Urinary bladder (tissue), 4 donors: ENCODE measurements at places on chromosomes 11 and 22. TPM values are rescaled to one million over a fixed set of nuclear protein-coding genes. Genes with fewer than 3 reads are reported as not detected.

The MEN1 gene
- 17.4 TPM for polyA plus RNA-seq

DNA sequence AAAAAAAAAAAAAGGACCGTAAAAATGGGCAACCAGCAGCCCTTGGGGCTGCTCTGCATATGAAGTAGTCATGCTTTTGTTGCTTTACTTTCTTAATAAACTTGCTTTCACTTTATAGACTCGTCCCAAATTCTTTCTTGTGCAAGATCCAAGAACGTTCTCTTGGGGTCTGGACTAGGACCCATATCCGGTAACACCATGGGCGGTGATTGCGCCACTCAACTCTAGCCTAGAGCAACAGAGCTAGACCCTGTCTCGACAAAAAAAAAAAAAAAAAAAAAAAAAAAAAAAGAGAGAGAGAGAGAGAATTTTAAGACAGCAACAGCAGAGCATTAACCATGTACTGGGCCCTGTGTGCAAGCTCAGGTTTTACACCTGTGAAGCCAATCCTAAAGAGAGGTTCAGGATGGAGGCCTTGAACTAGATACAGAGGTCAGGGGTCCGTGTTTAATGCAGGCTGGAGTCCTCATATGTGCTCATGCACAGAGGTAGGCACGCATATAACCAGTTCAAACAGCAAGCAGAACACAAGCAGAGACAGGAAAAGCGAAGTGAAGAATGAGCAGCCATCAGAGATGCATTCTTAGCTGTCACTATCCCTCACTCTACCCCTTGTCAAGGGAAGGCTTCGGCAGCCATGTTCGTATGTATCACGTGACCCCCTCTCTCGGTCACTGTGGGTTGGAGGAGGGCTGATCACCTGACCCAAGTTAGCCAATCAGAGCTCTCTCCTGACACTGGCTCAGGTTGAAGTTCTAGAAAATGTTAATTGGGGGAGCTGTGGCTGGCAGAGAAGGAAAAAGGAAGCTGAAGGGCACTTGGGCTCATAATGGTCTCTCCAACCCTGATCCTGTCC lies 16.7 kb upstream of the SYT12 start:
- DNase-seq, result no peak

DNA sequence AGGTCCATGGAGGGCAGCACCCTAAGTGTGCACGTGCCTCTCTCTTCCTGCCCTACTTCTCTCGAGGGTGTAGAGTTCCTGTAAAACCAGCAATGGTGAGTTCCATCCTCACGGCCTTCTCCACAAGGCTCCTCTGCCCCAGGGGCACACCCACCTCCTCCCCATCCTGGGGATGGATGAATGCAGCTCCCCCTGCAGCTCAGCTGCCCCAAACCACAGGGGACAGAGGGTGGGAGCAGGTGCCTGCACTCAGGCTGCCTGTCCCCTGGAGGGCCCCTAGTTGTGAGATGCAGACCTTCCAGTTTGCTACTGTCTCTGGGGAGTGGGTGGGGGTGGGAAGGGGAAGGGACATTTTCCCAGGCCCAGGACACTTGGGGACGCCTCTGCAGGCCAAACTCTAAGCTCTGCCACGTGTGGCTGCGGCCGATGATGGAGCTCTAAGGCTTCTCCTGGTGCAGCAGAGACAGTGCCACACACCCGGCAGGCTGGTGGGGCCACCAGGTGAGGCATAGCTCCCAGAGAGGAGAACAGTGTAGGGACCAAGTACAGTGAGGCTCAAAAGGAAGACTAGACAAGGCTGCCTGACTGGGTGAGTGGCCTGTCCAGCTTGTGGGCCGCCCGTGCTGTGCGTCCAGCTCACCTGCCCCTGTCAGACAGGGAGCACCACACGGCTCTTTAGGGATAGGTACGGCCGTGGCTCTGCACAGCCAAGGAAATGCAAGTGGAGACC lies 540.9 kb downstream of the TBC1D22A start:
- DNase-seq, result no peak

DNA sequence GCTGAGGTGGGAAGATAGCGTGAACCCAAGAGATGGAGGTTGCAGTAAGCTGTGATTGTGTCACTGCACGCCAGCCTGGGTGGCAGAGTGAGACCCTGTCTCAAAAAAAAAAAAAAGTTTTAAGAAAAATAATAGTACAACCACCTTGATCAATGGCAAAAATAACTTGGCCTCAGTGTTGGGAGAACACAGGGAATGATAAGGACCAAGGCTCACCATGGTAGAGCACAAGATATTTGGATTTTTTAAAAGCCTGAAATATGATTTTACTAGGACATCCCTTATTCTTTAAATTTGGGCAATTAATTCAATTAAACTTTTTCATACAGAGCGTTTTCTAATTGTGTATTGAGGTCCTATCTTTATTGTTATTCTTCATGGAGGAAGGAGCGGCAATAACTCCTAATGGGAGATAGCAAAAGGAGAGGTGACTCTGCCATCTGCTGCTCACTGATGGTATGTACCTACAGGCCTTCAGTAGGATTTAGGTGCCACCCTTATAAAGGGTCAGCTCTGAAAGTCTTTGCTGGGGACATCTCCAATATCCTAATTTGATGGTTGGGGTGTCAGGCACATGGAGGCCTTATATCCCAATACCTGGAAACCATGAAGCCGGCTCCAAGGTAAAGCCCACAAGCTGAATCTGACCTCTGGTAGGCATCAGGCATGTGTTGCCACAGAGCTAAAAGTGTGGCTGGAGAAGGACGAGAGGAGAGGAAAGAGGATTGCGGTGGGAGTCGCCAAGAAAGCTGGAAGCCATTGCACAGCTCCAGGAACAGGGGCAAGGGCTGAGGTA lies 21.9 kb upstream of the POLD3 start:
- no peak for DNase-seq

DNA sequence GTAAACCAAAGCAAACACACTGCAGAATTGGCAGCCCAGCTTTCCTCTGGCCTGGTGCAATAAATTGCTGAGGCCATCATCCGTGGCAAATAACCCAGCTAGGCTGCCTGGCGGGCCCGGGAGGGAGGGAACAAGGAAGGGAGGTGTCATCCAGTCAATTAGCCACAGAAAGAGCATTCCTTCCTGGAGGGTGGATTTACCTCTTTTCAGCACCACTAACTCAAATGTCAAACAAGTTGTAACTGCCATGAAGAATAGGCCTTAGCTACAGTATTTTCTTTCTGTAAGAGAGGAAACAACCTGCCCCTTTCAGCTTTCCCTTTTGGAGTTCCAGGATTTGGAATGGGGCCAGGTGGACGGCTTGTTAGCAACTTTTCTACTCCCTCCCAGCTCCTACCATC lies 163.8 kb upstream of the BDNF start:
- no peak for DNase-seq

DNA sequence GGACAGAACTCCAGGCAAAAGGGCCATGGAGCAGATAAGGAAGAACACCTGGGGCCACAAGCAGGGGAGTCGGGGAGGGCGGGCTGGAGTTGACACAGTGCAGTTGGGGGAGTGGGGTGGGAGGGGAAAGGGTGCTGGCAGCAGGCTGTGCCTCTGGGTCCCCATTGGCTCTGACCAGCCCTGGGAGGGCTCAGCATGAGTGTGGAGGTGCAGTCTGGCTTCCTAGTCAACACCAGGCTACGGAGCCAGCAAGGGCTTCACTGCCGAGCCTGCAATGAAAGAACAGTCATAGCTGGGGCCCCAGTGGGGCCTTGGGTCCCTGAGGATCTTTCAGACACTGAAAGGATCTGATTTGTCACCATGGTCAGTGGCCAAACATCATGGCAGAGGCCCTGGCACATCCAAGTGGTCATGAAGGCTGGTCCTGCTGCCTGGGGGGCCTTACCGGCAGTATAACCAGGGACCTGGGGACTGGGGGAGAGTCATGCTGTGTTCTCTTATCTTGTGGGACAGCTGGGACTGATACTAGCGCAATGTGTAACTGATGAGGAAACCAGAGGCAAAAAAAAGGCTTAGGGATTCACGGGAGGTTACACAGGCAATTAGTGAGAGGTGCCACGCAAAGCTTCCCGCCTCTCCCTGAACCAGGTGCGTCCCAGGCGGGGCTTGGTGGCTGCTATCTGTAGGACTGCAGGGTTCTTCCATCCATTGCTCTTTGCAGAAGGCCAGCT lies 11.6 kb downstream of the SLC37A2 start:
- no peak for DNase-seq

GRCh38 chr11:16133867-16134266 lies 222.5 kb downstream of the SOX6 start:
- no peak for DNase-seq

The UVRAG gene
- polyA plus RNA-seq, result 16.4 TPM

DNA sequence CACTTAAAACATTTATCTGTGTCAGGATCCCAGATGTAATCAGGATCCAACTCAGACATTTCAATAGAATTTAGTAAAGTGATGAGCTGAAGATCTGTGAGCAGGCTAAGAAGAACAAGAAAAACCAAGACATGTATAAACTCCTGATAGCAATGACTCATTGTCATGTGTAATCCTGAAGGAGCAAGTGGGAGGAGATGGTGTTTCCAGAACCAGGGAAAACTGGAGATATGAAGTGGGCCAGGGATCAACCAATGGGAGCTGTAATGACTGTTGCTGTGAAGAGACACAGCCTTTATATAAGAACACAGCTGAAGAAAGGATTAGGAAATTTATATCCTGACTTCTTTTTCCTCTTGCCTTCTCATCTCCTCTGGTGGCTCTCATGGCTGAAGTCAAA lies 682.5 kb upstream of the ARHGAP42 start:
- no peak for DNase-seq

- no peak for DNase-seq
These were observed 98.2 kb downstream of the INSC start for GRCh38 chr11:15212876-15213275.
